Activated CD4-positive, alpha-beta memory T cell treated with anti-CD3 and anti-CD28 coated beads for 36 hours (primary cell): ENCODE measurements at places on chromosomes 7 and 10. TPM values are rescaled to one million over a fixed set of nuclear protein-coding genes. Genes with fewer than 3 reads are reported as not detected.

ASB10 gene
- not detected for total RNA-seq

EN2 gene
- total RNA-seq, result not detected

PLAC9 gene
- not detected for total RNA-seq

GNB2 gene
- 228 TPM for total RNA-seq

AOAH gene
- total RNA-seq, result 2.4 TPM

PKD1L1 gene
- 0.17 TPM for total RNA-seq

OPN1SW gene
- not detected for total RNA-seq

NME8 gene
- not detected for total RNA-seq

STK31 gene
- not detected for total RNA-seq

DNA sequence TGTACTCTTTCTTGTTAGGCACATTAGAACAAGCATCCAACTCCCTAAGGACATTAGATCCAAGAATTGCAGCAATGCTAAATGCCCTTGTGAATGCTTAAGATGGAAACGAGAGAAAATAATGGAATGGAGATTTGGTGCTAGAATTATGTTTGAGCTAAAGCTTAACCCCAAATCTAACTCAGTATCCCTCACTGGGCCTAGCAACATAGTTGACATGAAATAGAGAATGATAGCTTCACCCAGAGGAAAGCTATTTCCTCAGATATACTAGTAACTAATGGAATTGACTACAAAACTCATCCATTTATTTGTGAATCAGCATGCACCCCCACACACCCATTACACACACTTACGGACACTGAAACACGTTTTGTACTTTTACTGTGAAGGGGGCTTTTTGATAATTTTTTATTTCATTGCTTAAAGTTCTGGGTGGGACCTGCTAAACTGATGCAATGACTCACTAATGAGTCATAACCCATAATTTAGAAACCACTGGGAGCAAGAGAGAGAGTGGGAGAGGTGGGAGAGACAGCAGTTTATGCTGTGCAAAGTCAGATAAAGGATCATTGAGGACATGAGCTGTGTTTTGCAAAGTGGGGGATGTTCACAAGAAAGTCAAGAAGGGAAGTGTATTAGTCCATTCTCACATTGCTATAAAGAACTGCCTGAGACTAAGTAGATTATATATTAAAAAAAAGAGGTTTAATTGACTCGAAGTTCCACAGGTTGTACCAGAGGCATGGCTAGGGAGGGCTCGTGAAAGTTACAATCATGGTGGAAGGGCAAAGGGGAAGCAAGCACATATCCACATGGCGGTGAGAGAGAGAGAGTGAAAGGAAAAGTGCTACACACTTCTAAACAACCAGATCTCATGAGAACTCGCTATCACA, 382.7 kb downstream of the SFMBT2 start:
- DNase-seq, result no peak

- no peak for DNase-seq
Measured at GRCh38 chr10:35398355-35398754, 62.0 kb downstream of the CCNY start.

GRCh38 chr10:95273393-95274312, 17.1 kb downstream of the PDLIM1 start:
- no peak for DNase-seq

DNA sequence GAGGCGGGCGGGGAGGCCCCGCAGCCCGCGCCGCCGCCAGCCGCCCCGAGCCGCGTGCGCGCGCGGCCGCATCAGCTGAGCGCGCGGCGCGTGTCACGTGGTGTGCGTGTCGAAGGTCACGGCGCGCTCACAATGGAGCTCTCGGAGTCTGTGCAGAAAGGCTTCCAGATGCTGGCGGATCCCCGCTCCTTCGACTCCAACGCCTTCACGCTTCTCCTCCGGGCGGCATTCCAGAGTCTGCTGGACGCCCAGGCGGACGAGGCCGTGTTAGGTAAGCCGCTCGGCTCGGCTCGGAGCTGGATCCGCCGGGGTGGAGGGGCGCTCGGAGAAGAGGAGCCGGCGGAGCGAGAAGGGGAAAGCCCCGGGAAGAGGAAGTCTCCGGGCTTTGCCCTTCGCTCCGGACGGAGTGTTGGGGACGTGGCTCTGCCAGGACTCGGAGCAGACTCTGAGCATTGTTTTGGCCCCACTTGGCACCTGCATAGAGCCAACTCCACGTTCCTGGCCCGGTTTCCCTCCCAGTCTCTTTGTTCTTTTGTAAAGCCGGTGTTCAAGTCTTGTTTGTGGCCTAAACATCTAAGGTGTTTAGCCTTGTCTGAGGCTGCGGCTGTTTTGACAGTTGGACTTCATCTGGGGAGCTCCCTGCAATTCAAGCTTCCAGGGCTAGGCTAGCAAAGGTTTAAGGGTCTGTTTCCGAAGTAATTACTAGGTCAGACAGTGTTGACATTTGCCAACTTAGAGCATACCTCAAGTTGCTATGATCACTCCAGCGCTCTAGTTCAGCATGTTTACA, at the start of gene COMMD3:
Gene COMMD3 (plus strand): TSS at position 103 of the 790 bp plus-strand sequence. CDS start 30 bp downstream, at position 133.
- peak; percentile 87 for DNase-seq

- no peak for DNase-seq
Measured at GRCh38 chr10:112816033-112816430, 134.0 kb upstream of the TCF7L2 start.

- DNase-seq, result peak; percentile 14
Measured at GRCh38 chr7:42493436-42494198, 256.6 kb upstream of the GLI3 start.

GRCh38 chr7:135768467-135768866, 19.9 kb upstream of the FAM180A start:
- no peak for DNase-seq

GRCh38 chr10:112271982-112272381, 11.2 kb upstream of the TECTB start:
- no peak for DNase-seq
